ENCODE measurements at places on chromosomes 13 and 19. TPM values are rescaled to one million over a fixed set of nuclear protein-coding genes. Genes with fewer than 3 reads are reported as not detected.

DNA sequence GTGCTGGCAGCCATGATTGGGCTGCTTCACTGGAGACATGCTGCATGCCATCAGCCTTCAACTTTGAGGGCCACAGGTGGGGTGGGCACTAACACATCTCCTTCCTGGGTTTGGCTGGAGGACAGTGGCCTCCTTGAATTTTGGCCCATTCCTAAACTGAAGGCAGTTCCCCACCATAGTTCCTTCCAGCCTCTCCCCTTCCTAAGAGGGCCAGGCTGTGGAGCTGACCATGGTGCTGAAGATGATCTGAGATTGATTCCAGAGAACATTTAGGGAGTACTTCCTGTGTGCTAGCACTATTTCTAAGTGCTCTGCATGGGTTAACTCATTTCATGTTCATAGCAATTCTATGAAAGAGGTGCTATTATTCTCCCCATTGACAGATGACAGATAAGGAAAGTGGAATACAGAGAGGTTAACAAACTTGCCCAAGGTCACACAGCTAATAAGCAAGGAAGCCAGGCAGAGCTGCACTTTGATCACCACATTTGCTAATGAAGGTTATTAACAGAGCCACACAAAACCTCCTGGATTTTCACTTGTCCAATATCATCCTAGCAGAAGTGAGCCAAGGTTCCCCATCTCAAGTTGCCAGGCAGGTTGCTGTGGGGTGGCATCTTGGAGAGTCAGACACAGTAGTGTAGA, 175.3 kb downstream of the ZIC5 start:
- no peak overlapping the region for H3K4me3 ChIP-seq
- H3K27ac ChIP-seq: no peak overlapping the region
- no peaks in the 10 kb centered on the region for H3K4me1 ChIP-seq

GRCh38 chr19:30445385-30445784, 73.2 kb downstream of the ZNF536 start:
- H3K27ac ChIP-seq: no peak overlapping the region
- H3K36me3 ChIP-seq: no peaks in the 10 kb centered on the region
- H3K4me1 ChIP-seq: no peaks in the 10 kb centered on the region
- peaks cover 48% of the 10 kb centered on the region for H3K27me3 ChIP-seq
- no peak overlapping the region for H3K4me3 ChIP-seq

Gene BRME1
- total RNA-seq: 6.1 TPM

DNA sequence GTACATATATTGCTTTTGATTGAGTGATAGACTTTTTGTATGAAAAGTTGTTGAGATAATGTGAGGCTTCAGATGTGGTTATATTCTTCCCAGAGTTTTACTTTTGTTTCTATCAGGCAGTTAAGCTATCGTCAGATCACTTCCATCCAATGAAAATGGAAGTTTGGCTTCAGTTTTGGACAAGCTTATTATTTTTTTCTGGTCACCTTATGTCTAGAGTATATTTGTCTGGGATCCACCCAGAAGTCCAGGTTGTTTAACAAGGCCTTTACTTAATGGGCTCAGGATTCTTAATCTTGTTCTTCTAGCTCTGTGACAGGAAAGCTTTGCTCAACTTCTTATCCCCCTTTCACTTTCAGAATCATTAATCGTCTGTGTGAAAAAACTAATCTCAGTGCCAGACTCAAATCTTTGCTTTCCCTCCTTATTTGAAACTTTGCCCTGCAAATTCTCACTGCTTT, 150.9 kb downstream of the PDS5B start:
- H3K4me1 ChIP-seq: no peaks in the 10 kb centered on the region
- peaks cover 9% of the 10 kb centered on the region for H3K36me3 ChIP-seq
- no peaks in the 10 kb centered on the region for H3K27me3 ChIP-seq
- H3K4me3 ChIP-seq: no peak overlapping the region

DNA sequence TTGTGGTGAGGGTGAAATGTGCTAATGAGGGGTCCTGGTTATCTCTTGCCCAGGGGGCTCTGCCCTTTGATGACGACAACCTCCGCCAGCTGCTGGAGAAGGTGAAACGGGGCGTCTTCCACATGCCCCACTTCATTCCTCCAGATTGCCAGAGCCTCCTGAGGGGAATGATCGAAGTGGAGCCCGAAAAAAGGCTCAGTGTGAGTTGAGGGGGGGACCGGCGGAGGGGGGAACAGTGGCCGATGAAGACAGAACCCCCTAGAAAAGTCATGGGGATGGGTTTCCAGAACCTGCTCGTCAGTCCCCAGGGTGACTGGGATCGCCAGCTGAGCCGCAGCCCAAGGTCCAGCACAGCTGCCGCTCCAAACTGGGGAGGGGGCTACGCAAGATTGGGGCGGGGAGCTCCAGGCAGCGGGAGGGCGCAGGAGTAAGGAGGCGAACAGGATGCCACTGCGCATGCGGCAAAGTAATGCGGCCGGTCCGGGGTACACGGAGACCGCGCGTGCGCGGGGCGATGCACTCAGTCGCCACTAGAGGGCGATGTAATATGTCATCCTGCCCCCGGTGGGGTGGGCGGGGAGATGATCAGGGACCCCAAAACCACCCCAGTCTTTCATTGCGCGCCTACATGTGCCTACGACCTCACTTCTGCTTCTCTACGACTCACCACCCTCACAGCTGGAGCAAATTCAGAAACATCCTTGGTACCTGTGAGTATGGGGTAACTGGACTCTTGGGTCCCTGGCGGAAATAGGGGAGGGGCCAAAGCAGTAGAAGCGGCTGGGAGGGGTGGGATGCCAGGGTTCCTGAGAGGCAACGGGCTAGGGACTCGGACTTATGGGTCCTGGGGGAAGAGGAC, 17.9 kb downstream of the BRSK1 start:
- peak overlapping the region; percentile 41 for H3K4me3 ChIP-seq
- H3K27me3 ChIP-seq: no peaks in the 10 kb centered on the region
- peaks cover 57% of the 10 kb centered on the region for H3K4me1 ChIP-seq
- peak; percentile 99 for DNase-seq
- H3K27ac ChIP-seq: peak overlapping the region; percentile 50
- peaks cover 5% of the 10 kb centered on the region for H3K36me3 ChIP-seq

DNA sequence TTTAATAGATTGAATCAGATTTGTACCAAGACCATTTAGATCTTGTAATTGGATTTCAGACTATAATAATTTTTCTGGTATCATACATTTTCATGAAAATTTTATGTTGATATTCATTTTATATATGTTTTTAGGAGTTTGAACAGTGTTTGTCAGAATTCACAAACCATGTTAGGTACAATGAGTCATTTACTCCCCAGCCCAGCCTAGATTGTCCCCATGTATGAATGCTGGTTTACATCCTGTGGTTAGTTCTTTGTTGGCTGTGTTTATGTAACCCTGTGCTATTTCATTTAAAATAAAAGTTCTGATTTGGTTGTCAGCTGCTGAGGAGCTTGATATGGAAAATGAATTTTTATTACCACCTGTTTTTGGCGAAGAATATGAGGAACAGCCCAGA, 96.7 kb downstream of the GJA3 start:
- H3K4me1 ChIP-seq: no peaks in the 10 kb centered on the region
- no peaks in the 10 kb centered on the region for H3K27me3 ChIP-seq
- no peak overlapping the region for H3K27ac ChIP-seq
- H3K4me3 ChIP-seq: no peak overlapping the region
- H3K36me3 ChIP-seq: peaks cover 53% of the 10 kb centered on the region

Gene CALR3
- not detected for total RNA-seq

GRCh38 chr13:51838240-51838846, 6.6 kb downstream of the TMEM272 start:
- H3K36me3 ChIP-seq: no peaks in the 10 kb centered on the region
- no peak overlapping the region for H3K4me3 ChIP-seq
- no peak overlapping the region for H3K27ac ChIP-seq
- H3K4me1 ChIP-seq: no peaks in the 10 kb centered on the region

- no peaks in the 10 kb centered on the region for H3K36me3 ChIP-seq
- no peak overlapping the region for H3K27ac ChIP-seq
- peaks cover 12% of the 10 kb centered on the region for H3K4me1 ChIP-seq
These were observed 34.9 kb upstream of the HOMER3 start for GRCh38 chr19:18975869-18976268.

Gene OVOL3
- total RNA-seq: not detected

GRCh38 chr13:56659041-56659471, 481.7 kb upstream of the PRR20A start:
- no peaks in the 10 kb centered on the region for H3K27me3 ChIP-seq
- no peak for DNase-seq
- H3K4me1 ChIP-seq: no peaks in the 10 kb centered on the region
- H3K36me3 ChIP-seq: no peaks in the 10 kb centered on the region
- H3K27ac ChIP-seq: no peak overlapping the region

DNA sequence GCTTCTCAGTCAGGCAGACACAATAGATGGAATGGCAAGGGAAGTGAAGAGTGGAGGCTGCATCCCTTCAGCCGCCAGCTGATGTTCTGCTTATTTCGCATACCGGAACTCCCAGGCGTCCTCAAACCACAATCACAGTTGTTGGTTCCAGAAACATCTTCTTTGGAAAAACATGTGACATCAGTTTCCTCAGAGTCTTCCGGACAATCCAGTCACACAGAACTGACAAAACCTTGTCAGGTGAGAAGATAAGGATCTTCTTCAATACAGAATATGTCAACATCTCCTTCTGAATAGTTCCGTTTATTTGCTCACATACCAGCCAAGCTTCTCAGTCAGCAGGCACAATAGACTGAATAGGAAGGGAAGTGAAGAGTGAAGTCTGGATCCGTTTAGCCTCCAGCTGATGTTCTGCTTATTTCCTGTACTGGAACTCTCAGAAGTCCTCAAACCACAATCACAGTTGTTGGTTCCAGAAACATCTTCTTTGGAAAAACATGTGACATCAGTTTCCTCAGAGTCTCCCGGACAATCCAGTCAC, 45.1 kb upstream of the CEACAM21 start:
- no peak overlapping the region for H3K4me3 ChIP-seq
- H3K36me3 ChIP-seq: no peaks in the 10 kb centered on the region
- no peaks in the 10 kb centered on the region for H3K4me1 ChIP-seq
- no peak overlapping the region for H3K27ac ChIP-seq

Gene MYPOP
- total RNA-seq: 7.6 TPM

DNA sequence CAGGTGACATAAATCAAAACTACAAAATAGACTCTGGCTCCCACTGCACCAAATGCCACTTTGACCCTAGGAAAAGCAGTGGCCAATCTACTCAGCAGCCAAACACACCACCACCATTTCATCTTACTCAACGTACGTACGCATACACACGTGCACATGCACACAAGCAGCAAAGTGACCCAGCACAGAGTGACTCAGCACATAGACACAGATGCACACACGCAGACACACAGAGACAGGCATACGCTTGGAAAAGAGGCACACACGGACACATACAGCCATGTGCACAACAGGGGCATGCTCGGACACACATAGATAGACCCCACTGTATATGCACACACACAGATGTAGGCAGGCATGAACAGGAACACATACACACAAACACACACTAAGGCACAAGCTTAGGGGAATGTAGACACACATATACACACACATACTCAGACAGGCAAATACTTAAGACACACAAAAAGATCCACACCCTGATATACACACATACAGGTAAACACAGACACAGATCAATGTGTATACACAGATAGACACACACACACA, 37.3 kb downstream of the PEPD start:
- no peak overlapping the region for H3K4me3 ChIP-seq
- H3K36me3 ChIP-seq: no peaks in the 10 kb centered on the region
- no peak overlapping the region for H3K27ac ChIP-seq

DNA sequence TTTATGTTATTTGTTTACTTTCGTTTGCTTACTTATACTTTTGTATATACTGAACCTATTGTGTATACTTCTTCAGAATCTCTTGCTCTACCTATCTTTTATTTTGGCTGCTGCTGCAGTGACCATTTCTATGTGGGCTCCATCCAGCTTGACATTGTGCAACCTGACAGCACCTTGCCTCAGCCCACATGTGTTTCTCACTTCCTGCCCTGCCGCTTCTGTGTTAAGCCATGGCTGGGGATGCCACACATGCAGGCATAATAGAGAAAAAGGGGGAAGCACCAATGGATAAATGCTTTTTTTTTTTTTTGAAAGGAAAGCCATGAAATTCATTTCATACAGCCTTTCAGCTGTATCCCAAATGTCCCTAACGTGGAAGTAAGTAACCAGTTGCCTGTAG, 147.6 kb downstream of the RBM26 start:
- H3K4me1 ChIP-seq: no peaks in the 10 kb centered on the region
- H3K27ac ChIP-seq: no peak overlapping the region
- H3K36me3 ChIP-seq: no peaks in the 10 kb centered on the region

Gene NLRP5
- total RNA-seq: 0.04 TPM

Gene C1QTNF9B
- total RNA-seq: 0.38 TPM

Gene PRR19
- 1.8 TPM for total RNA-seq

- no peaks in the 10 kb centered on the region for H3K27me3 ChIP-seq
- H3K4me3 ChIP-seq: no peak overlapping the region
- H3K36me3 ChIP-seq: no peaks in the 10 kb centered on the region
- H3K27ac ChIP-seq: no peak overlapping the region
- DNase-seq: no peak
- no peaks in the 10 kb centered on the region for H3K4me1 ChIP-seq
These were observed 7.1 kb upstream of the KL start for GRCh38 chr13:33008946-33009722.

DNA sequence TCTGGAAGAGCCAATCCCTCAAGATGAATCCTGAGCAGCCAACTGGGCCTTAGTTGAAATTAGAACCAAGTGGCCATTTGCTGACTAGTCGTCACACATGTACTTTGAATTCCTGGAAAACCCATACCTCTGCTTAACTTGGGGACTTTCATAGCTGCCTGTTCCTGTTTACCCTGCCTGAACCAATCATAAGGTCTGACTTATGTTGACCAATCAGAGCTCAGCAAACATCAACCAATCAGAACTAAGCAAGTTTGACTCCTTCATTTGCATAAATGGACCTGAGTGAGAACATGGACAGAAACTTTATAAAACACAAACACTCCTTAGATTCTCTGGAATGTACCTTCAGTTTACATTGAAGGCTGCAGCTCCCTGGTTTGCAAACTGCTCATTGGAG, 50.8 kb downstream of the LATS2 start:
- peak; percentile 53 for DNase-seq
- H3K27me3 ChIP-seq: no peaks in the 10 kb centered on the region
- peaks cover 6% of the 10 kb centered on the region for H3K4me1 ChIP-seq
- no peak overlapping the region for H3K27ac ChIP-seq

DNA sequence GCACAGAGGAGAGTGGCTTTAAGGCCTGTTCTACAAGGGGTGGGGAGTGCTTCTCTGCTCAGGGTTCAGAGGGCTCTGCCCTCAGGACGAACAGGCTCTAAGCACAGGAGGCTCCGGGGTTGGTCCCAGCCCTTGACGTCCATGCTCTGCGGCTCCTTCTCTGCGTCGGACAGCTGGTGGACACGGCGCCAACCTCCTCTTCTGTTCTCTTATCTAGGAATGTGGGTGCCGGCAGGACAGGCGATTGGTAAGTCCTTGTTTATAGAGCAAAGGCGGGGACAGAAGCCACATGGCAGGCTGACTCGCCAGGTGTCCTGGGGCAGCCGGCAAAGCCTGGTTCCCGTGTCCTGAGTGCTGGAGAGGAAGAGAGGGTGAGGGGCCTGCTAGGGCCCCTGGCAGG, 8.4 kb upstream of the RPS15 start:
- peaks cover 92% of the 10 kb centered on the region for H3K36me3 ChIP-seq
- peaks cover 59% of the 10 kb centered on the region for H3K4me1 ChIP-seq
- H3K27me3 ChIP-seq: no peaks in the 10 kb centered on the region
- no peak overlapping the region for H3K4me3 ChIP-seq

- H3K4me1 ChIP-seq: peaks cover 58% of the 10 kb centered on the region
- H3K27ac ChIP-seq: peak overlapping the region; percentile 66
- DNase-seq: peak; percentile 73
- H3K27me3 ChIP-seq: no peaks in the 10 kb centered on the region
- H3K36me3 ChIP-seq: peaks cover 13% of the 10 kb centered on the region
- H3K4me3 ChIP-seq: peak overlapping the region; percentile 49
These were observed 8.2 kb downstream of the CAPN12 start for GRCh38 chr19:38736036-38736412.
